Activated CD8-positive, alpha-beta memory T cell treated with anti-CD3 and anti-CD28 coated beads for 48 hours (primary cell): ENCODE measurements at places on chromosomes 3 and 15.

DNA sequence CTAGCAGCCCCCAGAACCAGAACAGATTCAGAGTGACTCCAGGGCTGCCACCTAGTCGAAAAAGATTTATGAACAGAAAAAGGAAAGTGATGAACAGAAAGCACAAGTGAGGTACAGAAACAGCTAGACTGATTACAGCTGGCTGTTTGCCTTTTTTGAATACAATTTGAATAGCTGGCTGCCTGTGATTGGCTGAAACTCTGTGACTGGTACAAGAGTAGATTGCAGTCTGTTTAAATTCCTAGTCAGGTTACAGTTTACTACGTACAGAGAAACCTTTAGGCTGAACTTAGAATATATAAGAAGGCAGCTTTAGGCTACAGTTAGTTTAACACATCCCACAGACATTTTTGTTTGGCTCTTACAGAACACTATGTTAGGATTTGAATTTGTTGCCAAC is 10.0 kb downstream of the CCDC13 start:
- DNase-seq: no peak

DNA sequence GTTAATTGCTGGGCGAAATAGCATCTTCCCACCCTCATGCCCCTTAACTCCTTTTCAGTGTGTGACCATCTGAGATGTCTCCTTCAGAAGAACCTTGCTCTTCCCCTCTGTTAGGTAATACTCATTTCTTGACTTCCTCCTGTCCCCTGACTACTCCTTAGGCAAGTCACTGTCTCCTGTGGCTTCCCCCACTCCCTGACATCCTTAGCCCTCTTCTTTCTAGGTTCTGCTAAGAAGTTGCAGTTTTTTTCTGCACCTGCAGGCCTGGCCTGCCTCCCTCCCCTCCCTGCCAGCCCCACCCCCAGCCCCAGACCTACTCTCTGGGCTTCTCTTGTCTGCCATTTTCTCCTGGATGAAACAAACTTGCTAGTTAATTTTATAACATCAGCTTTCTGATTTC is 15.2 kb upstream of the EID1 start:
- no peak for DNase-seq

DNA sequence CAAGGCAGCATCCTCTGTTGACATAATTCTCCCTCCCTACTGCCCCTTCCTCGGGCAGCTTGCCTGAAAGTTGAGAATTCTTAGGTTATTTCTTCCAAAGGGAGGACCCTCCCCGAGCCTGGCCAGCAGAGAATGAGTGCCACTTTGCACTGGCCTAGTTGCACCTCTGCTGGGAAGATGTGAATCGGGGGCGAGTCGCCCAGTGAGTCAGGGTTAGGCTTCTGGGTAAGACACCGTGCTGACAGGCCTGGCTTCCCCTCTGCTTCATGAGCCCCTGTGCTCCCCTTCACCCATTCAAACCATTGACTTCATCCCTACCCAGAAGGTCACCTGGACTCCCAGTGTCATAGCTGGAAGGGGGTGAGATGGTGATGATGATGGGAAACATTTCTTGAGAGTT is 82.3 kb downstream of the AAGAB start:
- DNase-seq: no peak

GRCh38 chr15:57382969-57383368 is 6.7 kb downstream of the CGNL1 start:
- no peak for DNase-seq

DNA sequence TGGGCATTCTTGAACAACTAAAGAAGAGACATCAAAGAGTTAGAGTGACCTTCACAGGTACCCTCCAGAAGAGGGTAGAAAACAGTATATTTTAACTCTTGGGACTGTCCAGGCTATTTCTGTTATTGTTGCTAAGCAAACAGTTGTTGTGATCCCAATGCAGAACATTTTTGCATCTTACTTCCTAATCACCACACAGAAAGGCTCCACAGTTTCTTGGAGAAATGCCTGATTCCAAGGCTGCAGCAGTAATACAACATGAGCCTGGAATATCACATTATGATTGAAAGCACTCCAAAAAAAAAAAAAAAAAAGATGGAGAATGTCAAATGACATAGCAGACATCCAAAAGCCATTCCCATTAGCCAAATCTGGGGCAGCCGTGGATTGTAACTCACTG is 195.6 kb downstream of the CTNNB1 start:
- no peak for DNase-seq

DNA sequence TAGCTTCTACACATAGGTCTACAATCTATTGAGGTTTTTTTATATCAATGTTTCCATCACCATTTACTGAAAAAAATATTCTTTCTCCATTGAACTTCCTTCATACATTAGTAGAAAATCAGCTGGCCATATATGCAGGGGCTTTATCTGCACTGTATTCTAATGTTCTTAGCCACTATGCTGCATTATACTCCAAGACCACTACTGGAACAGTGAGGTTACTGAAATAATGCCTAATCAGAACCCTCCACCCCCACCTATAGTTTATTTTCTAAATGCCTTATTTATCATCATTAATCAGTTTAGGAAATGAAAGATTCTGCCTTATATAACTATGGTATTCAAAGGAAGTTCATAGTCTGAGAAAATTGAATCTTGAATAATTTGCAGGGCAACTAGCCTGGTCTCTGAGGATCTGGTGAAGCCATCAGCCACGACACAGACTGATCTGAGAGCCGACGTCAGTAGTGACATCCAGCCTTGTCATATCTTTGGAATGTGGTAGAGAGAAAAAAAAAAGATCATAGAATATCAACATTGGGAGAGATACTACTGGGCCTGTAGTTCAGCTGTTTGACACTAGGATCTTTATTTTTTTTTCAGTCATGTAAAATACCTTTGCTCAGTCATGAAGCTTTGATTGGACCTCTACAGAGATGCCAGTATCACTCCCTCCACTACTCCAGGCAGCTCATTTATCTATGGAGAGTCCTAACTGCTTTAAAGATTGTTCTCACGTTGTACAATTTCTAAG is 66.6 kb downstream of the P3H2 start:
- no peak for DNase-seq

GRCh38 chr15:70046679-70047369 is 50.9 kb downstream of the TLE3 start:
- DNase-seq: no peak

DNA sequence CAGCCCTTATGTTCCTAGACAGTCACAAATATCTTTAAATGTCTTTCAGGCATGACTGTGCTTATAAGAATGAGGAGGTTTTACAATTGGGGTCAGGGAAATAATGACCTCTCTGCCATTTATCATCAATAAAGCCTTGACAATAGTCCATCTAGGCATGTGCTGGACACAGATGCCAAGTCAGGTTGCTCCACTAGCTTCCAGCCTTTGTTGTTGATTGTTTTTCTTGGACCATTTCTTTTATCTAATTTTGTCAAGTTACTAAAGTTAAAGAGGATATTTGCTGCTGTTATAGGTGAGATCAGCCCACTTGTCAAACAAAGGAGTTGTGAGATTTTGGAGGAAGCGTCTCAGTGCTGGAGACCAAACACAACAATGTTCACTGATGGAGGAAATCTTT is 628.0 kb downstream of the ROBO2 start:
- DNase-seq: no peak

- no peak for DNase-seq
Observed at GRCh38 chr3:133578548-133579191, 5.2 kb downstream of the CDV3 start.

DNA sequence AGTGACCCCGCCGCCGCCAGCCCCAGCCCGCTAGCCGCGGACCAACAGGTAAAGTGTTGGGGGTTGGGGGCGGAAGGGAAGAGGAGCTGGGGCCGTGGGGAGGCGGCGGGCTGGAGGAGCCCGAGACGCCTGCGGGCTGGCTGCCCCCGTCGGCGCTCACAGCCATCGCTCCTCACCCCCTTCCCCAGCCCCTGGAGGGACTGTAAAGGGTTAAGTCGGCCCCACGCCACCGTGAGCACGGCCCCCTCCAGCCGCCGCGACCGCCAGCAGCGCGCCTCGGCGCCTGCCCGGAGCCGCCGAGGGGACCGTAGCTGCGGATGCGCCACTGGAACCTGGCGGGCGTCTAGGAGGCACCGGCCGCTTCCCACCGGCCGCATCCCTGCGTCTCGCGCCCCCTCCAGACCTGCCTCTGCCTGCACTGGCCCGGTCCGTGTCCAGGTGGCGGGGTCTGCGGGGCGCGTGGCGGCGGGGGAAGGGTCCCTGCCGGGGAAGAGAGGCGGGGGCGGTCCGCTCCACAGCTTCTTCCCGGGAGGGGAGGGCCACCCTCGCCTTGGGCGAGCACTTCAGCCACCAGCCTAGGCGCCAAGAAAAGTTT is 522 bp downstream of the MED12L start:
- no peak for DNase-seq

DNA sequence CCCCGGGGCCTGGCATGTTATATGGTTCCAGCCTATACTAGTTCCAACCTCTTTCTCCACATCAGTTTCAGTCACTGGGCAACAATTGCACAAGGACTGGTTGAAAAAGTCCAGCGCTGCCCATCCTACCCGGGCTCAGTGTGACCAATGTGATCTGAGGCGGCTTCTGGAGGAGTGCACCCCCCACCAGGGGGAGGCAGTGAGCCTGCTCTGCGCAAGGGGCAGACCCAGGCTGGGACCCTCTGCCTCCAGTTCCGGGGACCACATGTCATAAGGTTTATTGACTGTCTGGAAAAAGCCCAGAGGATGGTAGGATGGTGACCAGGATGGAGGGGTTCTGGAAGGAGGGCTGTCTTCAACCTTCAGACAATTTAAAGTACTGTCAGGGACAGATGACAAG is 25.6 kb upstream of the NR2E3 start:
- no peak for DNase-seq

- DNase-seq: no peak
Observed at GRCh38 chr3:78139166-78139565, 1099.3 kb downstream of the ROBO2 start.

DNA sequence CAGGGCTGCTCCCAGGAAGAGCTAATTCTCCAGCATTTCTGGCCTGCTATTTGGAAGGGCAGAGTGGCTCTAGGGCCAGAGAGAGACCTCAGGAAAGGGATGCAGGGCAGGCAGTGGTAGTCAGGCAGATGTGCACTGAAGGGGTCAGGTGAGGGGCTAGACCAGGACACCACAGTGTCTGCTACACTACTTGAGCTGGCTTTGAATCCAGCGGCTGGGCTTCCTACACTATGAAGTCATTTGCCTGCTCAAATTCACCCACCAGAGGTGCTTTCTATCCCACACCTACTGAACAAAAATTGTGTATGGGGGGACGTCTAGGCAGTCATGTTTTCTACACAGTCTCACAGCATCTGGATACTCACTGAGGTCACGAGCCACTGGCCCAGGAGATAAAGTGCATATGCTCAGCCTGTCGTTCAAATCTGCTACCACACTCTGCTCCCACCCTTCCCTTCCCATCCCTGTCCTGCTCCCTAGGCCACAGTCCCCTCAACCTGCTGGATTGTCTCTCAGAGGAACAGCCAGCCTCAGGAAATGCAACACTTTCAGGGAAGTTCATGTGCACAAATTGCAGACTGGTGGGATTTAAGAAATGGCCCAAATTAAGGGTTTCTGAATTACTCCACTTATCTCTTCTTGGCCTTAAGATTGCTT is 49.9 kb upstream of the SLC6A11 start:
- no peak for DNase-seq

DNA sequence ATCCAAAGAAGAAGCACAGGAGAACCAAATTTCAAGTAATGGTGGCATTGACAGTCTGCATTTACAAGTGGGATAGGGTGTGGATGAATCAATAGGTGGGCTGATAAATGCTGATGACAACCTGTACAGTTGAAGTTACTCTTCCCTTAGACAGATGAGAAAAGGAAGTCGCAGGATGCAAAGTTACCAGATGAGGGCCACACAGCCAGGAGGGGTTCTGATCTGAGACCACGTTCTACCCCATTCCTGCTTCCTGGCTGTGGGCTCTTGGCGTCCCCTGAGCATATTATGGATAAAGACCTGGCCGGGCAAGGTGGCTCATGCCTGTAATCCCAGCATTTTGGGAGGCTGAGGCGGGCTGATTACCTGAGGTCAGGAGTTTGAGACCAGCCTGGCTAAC is 104.6 kb downstream of the EOMES start:
- DNase-seq: no peak

DNA sequence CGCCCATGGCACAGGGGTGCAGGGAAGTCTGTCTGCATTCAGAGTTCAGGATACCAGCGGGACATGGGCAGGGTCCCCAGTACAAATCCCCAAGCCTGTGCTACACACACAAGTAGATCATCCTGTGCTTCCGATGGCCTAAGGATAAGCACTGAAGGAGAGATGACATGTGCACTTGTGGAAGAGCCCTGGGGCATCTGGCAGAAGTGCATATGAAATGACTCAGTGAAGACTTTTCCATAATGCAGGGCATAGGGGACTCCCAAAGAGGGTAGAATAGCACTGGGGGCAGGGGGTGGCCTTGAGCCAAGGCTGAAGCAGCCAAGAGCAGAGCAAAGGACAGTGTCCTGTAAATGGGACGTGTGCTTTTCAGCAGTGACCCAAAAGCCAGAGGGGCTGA is 22.9 kb downstream of the ADAMTS17 start:
- DNase-seq: no peak

DNA sequence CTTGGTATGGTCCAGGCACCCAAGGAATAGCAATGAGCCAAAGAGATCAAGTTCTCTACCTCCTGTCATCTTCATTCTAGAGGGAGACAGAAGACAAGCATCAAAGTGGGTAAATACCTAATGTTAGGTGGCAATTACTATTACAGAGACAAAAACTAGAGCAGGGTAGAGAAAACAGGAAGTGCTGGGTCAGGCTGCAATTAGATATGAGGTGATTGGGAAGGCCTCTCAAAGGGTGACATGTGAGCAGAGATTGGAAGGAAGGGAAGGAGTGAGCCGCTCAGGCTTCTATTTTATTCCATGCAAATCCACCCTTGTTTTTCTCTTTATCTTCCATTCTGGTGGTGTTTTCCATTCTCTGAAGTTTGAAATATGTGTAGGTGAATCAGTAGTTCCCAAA is 37.4 kb downstream of the EBLN2 start:
- no peak for DNase-seq

DNA sequence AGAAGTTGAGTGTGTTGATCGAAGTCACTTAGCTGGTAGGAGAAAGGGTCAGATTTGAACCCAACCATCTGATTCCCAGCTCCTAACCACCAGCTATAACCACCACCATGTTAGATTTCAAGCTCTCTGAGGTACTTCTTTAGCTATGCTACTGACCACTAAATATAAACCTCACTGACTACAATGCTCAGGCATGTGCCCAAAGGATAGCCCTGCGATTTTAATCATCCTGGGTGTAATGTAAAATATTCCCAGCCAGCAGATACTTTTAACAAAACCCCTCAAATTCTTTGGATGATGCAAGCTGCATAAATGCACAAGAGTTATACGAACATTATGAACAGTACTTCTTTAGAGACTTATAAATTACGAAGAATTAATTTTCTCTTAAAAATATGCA is 115.2 kb upstream of the TSC22D2 start:
- no peak for DNase-seq

GRCh38 chr3:44960387-44961026 is 15.5 kb downstream of the ZDHHC3 start:
- DNase-seq: no peak

DNA sequence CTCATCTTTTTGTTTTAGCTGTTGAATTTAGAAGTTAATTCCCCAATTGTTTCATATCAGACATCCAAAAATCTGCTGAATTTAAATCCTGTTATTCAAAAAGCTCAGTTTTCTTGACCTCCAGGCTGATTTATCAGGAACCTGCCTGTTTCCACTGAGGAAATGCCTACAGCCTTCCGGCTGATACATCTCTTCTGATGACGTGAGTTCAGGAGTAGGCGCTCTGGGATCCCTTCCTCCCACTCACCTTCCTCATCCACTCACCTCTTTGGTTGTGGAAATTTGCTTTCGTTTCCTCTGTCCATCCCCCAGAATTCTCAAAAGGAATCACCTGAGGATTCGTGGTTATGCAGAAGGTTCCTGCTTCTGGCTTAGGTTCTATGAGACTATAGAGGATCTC is 55.4 kb upstream of the ALDH1A3 start:
- DNase-seq: no peak

- no peak for DNase-seq
Observed at GRCh38 chr15:85584872-85585271, 204.5 kb downstream of the AKAP13 start.
